ENCODE measurements at places on chromosomes 7 and 10.

GRCh38 chr7:11714676-11715075 is 117.3 kb downstream of the THSD7A start:
- DNase-seq: no peak

GRCh38 chr10:2150288-2150687 is 413.0 kb upstream of the ADARB2 start:
- DNase-seq: no peak

GRCh38 chr7:5143106-5143505 is 46.9 kb upstream of the WIPI2 start:
- peak; percentile 73 for DNase-seq

- no peak for DNase-seq
These were observed 195.5 kb downstream of the CELF2 start for GRCh38 chr10:11213137-11213536.

GRCh38 chr10:61606959-61607907 is 55.5 kb upstream of the CABCOCO1 start:
- DNase-seq: no peak

DNA sequence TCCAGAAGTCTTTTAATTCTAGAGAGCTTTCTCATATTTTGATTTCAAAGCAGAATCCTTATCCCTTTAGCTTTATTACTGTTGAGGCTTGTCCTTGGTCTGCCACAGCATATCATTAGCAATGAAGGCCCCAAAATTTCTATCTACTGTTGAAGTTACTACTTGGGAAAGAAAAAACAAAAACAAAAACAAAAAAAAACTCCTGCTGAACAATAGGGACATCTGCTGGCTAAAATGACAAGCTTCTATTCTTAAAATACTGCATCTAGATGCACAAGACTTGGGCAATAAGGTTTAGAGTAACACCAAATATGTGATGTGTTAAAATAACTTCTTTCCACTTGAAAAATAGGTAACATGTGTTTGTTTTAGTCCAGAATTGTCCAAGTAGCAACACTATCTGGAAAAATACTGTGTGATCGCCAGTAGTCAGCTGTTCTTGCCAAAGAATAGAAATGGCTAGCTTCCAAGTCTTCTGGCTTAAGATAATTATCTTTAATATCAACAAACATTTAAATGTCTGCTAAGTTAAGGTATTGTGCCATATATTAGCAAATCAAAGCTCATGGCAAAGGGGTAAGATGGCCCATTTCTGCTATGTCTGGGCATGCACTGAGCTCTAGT is 3.8 kb upstream of the DMTF1 start:
- no peak for DNase-seq

DNA sequence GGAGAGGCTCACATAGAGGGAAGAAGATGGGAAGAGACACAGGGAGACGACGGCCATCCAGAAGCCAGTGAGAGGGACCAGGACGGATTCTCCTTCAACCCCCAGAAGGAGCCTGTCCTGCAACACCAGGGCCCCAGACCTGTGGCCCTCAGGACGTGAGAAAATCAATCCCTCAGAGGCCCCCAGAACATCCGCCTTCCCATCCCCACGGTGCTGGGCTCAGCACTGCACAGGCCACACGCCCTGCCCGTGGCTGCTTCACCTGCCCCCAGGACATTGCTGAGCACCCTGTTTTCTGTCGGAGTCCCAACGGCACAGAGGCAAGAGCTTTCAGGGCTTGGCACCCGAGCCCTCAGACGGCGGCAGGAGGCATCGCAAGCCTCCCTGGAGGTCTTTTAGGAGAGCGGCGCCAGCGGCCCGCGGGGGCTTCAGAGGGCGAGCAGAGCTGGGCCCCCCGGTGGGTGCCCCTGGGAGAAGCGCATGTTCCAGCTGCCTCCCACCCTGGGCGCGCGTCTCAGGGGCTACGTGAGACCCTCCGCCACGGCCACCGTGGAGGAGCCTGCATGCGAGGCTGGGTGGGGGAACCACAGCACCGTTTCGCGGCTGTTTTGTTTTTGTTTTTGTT is 42.8 kb downstream of the PDGFA start:
- peak; percentile 53 for DNase-seq

DNA sequence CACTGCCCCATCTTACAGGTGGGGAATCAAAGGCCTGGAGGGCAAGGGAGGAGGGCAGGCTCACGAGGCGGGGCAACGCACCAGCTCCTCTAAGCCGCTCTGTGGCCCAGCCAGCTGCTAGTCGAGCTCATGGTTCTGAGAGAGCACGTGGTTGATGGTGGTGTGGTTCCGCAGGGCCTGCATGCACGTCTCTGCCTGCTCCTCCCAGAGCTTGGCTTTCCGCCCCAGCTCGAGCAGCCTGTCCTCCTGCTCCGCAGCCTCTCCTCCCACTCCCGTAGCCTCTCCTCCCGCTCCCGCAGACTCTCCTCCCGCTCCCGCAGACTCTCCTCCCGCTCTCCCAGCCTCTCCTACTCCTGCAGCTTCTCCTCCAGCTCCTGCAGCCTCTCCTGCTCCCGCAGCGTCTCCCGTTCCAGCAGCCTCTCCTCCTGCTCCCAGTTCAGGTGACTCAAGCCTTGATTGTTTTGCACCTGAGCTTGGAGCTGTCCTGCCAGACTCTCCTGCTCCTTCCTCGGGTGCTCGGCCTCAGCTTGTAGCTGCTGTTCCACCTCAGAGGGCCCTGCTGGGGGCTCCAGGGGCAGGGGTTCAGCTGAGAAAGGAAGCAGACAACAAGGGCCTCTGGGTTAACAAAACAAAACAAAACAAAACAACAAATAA is 19.1 kb upstream of the MTPAP start:
- no peak for DNase-seq

DNA sequence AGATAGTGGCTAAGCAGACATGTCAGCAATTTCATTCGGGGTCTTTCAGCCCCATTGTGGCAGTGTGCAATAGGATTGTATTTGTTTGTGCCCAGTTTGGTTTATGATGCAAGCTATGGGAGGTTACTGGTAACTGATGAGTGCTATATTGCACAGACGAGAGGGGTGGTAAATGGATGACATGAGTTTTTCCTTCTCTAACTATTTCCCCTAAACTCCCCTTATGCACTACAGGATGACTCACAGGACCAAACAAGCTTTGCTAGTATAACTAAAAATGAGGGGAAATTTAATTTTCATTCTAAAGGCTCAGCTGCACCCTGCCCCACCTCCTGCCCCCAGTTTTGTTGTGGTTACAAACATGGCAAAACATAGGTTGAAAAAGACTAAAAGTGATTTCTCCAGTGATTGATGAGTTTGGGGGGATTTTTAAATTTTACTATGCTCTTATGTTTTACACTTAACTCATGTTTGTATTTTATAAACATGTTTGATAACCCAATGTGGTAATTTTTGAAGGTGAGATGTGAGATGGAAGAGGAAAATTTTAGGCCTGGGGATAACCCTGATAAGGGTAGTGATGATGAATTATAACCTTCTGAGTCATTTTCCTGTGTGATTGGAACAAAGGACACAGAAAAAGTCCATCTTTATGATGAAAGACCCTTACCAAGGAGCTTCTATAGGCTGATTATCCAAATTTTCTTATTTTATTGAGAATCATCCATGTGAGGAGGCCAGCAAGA is 60.8 kb upstream of the NAMPT start:
- DNase-seq: peak; percentile 82

DNA sequence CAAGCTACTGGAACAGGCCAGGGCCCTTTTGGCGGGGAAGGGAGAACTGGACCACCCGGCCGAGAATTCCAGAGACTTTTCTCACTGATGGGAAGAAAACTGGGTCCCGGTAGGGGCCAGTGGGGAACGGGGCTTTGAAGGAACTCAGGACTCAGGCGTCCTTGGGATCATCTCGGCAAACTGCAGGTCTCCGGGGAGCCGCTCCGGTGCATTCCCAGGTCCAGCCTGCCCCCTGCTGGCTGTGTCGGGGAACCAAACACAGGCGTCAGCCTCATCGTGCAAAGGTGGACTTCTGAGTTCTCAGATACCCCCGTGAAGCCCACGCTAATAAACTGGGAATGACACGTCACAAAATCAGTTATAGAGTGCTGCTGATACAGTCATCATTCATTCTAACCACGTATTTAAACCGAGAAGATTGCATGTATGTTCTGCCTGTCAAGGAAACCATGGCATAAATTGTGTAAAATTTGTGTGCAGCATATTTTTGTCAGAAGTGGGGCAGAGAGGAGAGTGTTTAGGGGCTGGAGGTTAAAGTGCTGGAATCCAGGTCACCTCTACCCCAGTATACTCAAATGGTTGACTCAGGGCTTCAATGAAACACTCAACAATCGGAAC is 76.1 kb upstream of the CPXM2 start:
- DNase-seq: peak; percentile 72

GRCh38 chr7:156442516-156442915 is 198.1 kb upstream of the RNF32 start:
- no peak for DNase-seq

DNA sequence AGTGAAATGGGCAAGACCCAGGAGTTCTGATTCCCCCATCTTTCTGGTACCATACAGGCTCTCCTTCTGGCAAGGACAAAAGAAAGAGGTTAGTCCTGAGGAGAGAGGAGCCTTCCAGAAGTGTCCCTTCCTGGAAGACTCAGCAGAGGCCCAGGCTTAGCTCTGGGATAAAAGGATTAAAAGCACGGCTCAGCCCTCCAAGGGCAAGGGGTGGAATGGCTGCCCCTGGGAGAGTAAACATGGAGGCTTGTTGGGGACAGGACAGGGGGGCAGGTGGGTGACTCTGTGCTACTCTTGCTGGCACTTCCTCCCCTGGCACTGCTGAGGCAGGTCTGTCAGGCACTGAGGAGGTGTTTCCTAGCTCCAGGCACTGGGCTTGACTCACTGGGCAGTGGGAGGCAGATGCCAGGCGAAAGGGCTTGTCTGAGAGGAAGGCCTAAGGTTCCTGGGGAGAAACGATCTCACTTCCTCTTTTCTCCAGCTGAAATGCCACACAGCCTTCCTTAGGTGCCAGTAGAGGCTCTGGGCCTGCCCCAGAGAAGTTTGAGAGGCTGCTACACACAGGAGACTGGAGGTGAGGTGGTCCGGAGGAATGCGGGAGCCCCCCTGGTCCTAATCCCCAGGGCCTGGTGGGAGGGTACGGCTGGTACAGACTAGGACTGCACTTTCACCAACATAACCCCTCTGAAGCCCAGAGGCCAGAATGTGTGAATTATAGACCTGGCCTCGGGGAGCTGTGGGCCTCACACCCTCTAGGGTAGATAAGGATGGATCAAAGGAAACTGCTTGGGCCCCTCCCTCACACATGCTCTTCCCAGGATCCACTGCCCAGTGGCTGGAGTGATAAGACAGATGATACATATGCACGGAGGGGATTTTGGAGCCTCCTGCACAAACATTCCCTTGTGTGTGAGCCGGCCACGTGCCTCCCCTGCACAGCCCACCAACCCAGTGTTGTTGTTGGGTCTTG is 63.2 kb upstream of the PODXL start:
- no peak for DNase-seq

- DNase-seq: no peak
These were observed 33.9 kb downstream of the MALSU1 start for GRCh38 chr7:23332910-23333612.

GRCh38 chr10:126650161-126650560 is 20.3 kb downstream of the C10orf90 start:
- DNase-seq: no peak

DNA sequence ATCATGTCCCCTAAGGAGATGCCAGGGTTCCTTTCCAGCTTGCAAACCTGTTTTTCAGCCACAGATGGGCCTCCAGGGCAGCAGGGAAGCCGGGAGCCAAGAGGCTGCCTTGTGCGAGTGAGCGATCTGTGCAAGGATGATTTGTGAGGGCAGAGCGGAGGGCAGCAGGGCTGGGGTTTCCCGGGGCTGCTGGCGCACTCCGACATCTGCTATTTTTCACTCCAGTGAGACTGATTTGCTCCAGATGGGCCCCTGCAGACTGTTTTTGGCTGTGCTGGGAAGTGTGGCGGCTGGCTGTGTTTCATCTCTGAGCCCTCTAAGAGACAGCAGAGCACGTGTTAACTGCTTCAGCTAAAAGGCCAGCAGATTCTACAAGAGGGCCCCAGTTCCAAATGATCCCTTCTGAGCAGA is 466.2 kb downstream of the TYW1 start:
- DNase-seq: no peak

DNA sequence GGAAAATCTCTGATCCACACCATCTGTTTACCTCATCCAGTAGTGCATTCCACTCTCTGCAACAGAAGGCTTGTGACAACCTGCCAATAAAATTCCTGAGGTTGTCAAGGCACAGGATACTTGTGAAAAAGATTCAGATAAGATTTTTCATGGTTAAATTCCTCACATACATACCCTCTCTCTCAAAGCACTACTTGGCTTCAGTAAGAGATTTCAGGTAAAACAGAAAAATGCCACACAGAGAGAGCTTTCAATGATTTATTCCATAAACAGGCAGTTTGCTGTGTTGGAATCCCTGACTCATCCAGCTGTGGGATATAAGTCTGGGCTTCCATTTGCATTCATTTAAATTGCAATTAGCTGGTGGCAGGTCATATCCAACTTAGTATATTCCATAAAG is 99.7 kb upstream of the CAV2 start:
- no peak for DNase-seq

DNA sequence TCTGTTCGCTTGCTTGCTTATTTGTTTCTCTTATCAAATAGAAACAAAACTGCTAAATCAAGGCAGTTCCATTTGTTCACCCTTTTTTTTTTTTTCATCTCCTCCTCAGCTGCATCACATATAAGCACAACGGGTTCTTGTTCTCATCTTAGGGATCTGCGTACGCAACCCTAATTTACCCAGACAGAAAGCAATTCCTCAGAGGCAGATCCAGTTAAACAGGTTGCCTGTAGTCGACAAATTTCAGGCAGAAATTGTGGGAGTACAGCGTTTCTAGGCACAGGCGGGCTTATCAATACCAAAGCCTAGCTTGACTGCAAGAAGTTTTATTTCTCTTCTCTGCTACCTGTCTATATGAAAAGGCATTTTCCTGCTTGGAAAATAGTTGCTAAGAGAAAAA is 565.4 kb downstream of the NXPH1 start:
- DNase-seq: no peak

- DNase-seq: no peak
These were observed 55.7 kb downstream of the NEBL start for GRCh38 chr10:20841419-20841818.

GRCh38 chr7:73544678-73545077 is 12.8 kb downstream of the BCL7B start:
- no peak for DNase-seq

GRCh38 chr7:65812281-65812680 is 60.6 kb upstream of the VKORC1L1 start:
- no peak for DNase-seq

DNA sequence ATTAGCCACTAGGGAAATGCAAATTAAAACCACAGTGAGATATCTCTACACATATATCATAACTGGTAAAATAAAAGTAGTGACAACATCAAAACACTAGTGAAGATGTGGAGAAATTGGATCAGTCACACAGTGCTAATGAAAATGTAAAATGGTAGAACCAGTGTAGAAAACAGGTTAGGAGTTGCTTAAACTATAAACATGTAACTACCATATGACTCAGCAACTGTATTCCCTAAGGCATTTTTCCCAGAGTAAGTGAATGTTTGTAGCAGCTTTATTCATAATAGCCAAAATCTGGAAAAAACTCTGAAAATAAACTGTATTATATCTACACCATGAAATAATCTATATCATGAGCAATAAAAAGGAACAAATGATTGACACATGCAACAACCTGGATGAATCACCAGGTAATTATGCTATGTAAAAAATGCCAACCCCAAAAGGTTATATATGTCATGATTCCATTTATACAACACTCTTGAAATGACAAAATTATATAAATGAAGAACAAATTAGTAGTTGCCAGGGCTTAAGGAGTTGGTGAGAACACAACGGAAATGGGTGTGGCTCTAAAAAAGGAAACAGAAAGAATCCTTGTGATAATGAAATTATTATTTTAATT is 22.8 kb downstream of the SLC25A40 start:
- DNase-seq: no peak

- peak; percentile 60 for DNase-seq
These were observed 9.1 kb upstream of the SCART1 start for GRCh38 chr10:133444342-133445267.

- DNase-seq: no peak
These were observed 958.8 kb upstream of the ZNF722 start for GRCh38 chr7:63039882-63040281.
